ENCODE measurements at places on chromosomes 2 and 18.

DNA sequence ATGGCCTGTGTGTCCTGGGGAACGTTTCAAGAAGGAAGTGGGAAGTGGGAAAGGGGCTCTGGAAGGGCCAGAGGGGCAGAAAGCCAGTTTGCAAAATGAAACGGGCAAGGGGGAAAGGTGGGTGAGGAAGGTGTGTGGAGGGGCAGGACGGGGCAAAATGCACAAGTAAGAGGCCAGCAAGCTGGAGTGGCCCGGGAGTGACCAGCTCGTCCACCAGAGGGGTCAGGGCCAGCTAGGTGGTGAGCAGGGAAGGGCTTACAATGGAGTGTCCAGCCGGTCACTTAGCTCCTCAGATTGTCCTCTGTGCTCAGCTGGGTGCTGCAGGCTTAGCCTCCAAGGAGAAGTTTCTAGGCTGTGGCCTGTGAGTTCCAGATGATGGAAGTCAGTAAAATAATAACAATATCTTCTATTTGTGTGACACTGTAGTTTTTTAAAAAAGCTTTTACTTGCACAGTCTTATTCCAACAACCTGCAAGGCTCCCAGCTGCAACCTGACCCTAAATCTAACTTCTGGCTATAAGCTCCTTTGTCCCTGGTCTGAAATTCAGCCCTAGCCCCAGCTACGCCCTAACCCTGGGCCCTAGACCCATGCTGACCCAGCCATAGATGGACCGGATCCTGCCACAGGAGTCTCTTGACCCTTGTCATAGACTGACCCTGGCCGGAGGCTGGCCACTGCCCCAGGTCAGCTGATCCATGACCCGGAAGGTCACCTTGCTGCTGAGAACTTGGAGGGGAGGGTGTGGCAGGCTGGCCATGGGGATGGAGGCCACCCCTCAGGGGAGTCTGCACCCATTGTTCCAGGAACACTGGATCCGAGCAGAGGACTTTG lies 29.2 kb downstream of the MYO7B start:
- no peak for DNase-seq

- no peak for DNase-seq
Observed at GRCh38 chr2:189261431-189261841, 81.9 kb upstream of the COL5A2 start.

- peak; percentile 65 for DNase-seq
Observed at GRCh38 chr2:218898109-218898878, 17.6 kb downstream of the WNT10A start.

GRCh38 chr18:48660346-48661228 lies 121.8 kb downstream of the CTIF start:
- DNase-seq: no peak
